ENCODE measurements at places on chromosomes 6 and 20.

DNA sequence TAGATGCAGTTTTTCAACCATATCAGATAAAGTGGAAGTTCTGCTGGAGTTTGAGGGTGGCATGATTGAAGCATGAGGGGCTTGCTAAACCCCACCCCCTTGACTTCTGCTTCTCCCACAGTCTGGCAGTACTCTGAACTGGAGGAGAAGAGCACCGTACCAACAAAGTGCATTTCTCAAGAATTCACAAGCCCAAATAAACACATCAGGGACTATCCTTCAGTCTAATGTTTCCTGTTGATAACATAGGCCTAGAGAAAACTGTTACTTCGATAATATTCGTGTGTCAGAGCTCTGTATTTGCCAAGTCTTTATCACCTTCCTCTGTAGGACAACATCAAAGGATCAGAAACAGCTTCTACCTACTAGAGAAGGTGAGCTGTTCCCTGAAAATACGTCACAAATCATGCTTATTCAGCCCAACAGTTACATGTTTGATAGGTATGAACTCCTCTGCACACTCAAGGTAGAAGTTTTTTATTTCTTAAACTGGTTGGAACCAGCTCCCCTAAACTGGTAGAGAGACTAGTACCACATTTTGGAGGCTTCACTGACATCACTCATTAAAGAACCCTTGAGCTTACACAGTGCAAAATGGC is 153.2 kb upstream of the PRND start:
- H3K36me3 ChIP-seq: no peaks in the 10 kb centered on the region
- H3K4me3 ChIP-seq: no peak overlapping the region
- no peak overlapping the region for H3K27ac ChIP-seq

DNA sequence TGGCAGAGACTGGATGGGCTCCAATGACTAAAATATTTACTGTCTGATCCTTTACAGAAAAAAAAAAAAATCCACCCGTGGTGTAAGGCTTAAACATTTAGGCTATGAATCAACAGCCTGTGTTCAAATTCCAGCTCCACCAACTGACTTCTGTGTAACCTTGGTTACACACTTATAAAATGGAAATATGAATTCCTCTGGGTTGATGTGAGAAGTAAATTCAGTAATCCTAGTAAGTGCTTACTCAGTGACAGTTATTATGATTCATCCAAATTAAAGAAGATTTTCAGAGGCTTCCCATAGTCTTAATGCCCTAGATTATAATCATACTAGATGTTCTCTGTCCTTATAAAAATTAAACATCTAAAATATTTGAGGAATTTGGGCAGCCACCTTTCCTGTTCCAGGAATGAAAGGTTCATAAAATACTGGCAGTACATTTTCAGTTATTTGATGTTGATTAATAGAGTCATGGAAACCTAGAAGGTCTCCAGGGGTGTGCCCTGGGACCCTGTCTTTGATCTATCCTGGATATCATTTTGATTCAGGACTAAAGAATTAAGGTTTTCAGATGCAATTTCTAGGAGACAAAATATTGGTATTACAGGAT is 180.3 kb upstream of the ZNF217 start:
- H3K4me1 ChIP-seq: no peaks in the 10 kb centered on the region
- H3K27ac ChIP-seq: peak overlapping the region; percentile 41
- no peaks in the 10 kb centered on the region for H3K36me3 ChIP-seq

DNA sequence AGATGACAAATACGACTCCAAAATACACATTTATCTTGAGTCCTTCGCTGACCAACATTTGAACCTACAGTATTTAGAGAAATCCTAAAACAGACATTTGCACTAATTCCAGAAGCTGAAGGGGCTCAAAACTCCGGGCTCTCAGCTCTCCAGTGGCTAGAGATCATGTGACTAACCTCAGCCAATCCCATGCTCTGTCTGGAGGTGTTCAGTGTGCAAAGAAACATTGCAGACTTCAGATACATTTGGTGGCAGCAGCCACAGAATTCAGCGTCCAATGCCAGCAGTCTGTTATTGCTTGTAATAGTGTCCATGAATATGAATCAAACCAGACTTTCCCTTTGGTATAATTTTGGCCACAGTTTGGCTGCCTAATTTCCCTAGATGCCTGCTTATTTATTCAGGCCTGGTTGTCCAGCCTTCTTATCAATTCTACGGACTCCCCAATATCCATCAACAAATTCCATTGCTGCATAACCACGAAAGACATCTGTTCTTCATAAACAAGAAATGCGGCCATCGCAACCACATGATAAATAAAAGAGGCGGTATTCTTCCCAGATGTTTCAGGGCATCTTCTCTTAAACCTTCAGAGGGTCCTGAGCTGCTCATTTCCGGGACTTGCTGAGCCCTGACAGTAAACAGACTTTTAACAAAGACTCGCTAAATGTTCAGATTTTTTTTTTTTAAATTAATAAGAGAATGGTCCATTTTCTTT is 14.5 kb upstream of the CYP24A1 start:
- no peaks in the 10 kb centered on the region for H3K4me1 ChIP-seq
- no peak for DNase-seq
- H3K27ac ChIP-seq: no peak overlapping the region
- no peaks in the 10 kb centered on the region for H3K36me3 ChIP-seq

- no peaks in the 10 kb centered on the region for H3K27me3 ChIP-seq
- H3K36me3 ChIP-seq: no peaks in the 10 kb centered on the region
- no peak overlapping the region for H3K27ac ChIP-seq
- H3K4me3 ChIP-seq: no peak overlapping the region
- DNase-seq: peak; percentile 8
Measured at GRCh38 chr20:58590679-58591473, 60.2 kb upstream of the STX16 start.

- no peak for DNase-seq
- peaks cover 6% of the 10 kb centered on the region for H3K4me1 ChIP-seq
- H3K36me3 ChIP-seq: no peaks in the 10 kb centered on the region
- H3K27ac ChIP-seq: no peak overlapping the region
Measured at GRCh38 chr20:37901240-37901639, 1.7 kb upstream of the VSTM2L start.

GRCh38 chr6:35147486-35147885 is 6.3 kb upstream of the TCP11 start:
- no peak overlapping the region for H3K27ac ChIP-seq
- H3K4me3 ChIP-seq: no peak overlapping the region
- no peak for DNase-seq
- no peaks in the 10 kb centered on the region for H3K4me1 ChIP-seq
- H3K27me3 ChIP-seq: no peaks in the 10 kb centered on the region
- no peaks in the 10 kb centered on the region for H3K36me3 ChIP-seq

DNA sequence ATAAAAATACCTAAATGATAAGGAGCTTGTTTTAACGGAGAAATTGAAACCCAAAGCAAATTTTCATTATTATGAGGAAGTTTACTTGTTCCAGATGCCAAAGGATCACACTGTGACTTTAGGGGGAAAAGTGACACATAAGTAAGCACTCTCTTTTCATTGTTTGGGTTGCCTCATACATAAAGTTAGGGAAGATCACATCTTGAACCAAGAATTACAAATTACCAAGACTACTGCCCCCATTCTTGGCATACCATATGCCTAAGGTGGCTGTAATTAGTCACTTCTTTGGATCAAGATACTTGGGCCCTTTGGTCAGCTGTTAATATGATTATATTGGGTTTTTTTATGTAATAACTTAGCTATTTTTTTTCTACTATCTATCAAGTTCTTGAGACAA is 269.0 kb downstream of the COL12A1 start:
- H3K27me3 ChIP-seq: peaks cover 4% of the 10 kb centered on the region
- no peak overlapping the region for H3K4me3 ChIP-seq
- no peaks in the 10 kb centered on the region for H3K36me3 ChIP-seq
- no peak overlapping the region for H3K27ac ChIP-seq
- H3K4me1 ChIP-seq: no peaks in the 10 kb centered on the region

DNA sequence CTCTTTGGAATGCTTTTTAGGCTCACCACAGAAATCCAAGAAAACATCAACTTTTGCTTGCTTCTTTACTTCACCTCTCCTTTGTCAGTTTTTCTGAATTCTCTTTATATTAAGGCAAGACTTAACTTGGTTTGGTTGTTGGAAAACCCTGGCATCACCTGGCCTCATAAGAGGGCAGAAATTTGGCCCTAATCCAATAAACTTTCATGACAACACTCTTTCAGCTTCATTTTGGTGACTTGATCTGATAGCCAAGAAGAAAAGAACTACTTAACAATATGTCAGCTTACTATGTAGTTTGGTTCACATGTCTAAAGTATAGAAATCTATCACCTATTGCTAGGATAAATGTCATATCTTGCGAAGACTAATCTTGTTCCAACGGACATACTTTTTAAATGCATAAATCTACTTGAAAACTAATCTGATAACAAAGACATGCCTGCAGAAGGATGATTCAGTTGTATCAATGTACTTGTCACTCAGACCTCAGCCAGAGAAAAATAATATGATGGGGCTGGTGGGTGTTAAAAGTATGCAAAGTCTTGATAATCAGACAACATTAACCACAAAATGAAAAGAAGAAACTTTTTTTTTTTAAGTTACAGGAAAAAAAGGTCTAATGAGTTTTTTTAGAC is 19.3 kb upstream of the HBS1L start:
- H3K27ac ChIP-seq: no peak overlapping the region
- no peaks in the 10 kb centered on the region for H3K4me1 ChIP-seq
- H3K4me3 ChIP-seq: no peak overlapping the region
- no peaks in the 10 kb centered on the region for H3K27me3 ChIP-seq

DNA sequence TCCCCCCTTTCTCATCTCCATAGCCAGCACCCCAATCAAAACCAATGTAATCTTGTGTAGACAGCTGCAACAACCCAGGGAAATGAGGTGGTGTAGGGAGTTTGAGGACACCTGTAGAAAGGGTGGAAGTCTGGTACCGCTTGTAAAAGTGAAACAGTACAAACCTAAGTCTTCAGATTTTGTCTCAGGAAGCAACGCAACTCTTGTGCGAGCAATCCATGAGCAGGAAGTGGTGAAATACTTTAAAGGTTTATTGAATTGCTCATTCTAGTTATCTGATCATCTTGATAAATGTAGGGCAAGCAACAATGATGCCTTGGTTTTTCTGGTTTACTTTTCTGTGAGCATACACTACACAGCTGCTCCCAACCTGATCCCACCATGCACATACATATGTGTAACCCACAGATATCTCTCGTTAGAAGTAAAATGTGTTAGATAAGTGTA is 71.1 kb upstream of the THEMIS start:
- H3K36me3 ChIP-seq: peaks cover 56% of the 10 kb centered on the region
- no peak overlapping the region for H3K4me3 ChIP-seq
- no peak overlapping the region for H3K27ac ChIP-seq
- no peaks in the 10 kb centered on the region for H3K27me3 ChIP-seq
- DNase-seq: no peak

- DNase-seq: no peak
- peak overlapping the region; percentile 27 for H3K27ac ChIP-seq
- peaks cover 39% of the 10 kb centered on the region for H3K4me1 ChIP-seq
- no peaks in the 10 kb centered on the region for H3K36me3 ChIP-seq
Measured at GRCh38 chr6:72931325-72931887, 293.9 kb downstream of the KHDC1L start.

GRCh38 chr20:22698259-22698842 is 114.0 kb upstream of the FOXA2 start:
- H3K27me3 ChIP-seq: no peaks in the 10 kb centered on the region
- H3K27ac ChIP-seq: no peak overlapping the region
- H3K4me1 ChIP-seq: peaks cover 14% of the 10 kb centered on the region
- no peaks in the 10 kb centered on the region for H3K36me3 ChIP-seq
- DNase-seq: no peak
- H3K4me3 ChIP-seq: no peak overlapping the region

- no peak overlapping the region for H3K4me3 ChIP-seq
- DNase-seq: no peak
- no peaks in the 10 kb centered on the region for H3K36me3 ChIP-seq
Measured at GRCh38 chr6:64084185-64084663, 448.6 kb downstream of the PHF3 start.

DNA sequence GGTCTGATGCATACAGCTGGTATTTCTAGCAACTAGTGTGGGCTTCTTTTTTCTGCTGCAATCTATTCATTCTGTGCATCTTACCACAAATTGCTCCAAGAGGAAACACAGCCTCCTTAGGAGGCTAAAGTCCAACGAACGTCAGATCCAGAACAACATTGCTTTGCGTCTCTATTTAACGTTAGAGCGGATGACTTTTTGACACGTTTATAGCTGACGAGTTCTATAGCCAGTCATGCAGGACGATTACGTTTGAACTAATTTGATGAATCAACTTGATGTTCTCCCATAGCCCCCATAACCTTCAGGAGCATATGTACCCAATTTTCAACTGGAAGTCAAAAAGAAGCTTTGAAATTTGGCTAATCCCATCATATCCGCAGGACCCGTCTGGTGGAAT is 59.9 kb downstream of the TSHZ2 start:
- no peaks in the 10 kb centered on the region for H3K4me1 ChIP-seq
- H3K4me3 ChIP-seq: no peak overlapping the region
- no peak overlapping the region for H3K27ac ChIP-seq
- no peaks in the 10 kb centered on the region for H3K27me3 ChIP-seq

DNA sequence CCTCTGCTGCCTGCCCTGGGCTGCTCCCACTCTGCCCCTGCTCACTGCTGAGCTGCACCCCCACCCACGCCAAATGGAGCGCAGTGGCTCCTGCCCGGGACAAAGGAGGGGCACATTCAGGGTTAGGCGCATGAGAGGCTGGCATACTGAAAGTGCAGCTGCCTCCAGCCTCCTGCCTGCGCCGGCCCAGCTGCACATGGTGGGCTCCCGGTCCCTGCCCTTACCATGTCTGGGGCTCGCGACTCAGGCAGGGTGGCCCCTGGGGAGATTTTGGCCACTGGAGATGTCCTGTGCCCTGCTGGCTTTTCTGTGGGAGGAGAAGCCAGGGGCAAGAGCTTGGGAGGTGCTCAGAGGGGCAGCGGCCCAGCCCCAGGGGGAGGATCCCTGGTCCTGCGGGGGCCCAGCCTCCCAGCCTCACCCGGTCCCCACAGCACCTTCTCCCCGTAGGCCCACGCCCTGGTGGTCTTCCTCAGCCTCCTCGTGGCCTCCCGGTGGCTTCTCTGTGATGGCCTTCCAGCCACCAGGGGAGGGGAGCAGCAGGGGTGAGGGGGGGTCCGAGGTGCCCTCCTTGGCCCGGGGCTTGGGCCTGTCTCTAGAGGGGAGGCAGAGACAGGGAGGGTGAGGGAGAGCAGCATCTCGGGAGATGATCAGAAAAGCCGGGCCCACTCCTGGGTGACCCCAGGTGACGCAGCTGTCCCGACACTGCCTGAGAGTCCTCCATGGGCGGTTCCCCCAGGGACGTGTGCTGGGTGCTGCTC is 8.4 kb upstream of the CABLES2 start:
- no peak for DNase-seq
- no peaks in the 10 kb centered on the region for H3K36me3 ChIP-seq
- no peak overlapping the region for H3K27ac ChIP-seq
- H3K4me3 ChIP-seq: no peak overlapping the region
- H3K4me1 ChIP-seq: no peaks in the 10 kb centered on the region

DNA sequence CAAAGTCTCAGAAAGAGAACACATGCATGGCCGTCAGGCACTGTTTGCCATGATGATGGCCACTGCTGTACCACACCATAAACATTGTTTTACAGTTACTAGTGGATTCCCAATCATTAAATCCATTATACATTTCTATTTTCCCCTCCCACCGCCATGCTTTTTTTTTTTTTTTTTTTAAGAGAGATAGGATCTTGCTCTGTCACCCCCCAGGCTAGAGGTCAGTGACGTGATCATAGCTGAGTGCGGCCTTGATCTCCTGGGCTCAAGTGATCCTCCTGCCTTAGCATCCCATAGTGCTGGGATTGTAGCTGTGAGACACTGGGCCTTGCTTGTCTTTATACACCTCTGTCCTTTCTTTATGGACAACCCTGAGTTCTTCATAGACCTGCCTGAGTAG is 4.3 kb upstream of the BTN3A3 start:
- peaks cover 6% of the 10 kb centered on the region for H3K4me1 ChIP-seq
- H3K27me3 ChIP-seq: no peaks in the 10 kb centered on the region
- no peaks in the 10 kb centered on the region for H3K36me3 ChIP-seq
- no peak overlapping the region for H3K4me3 ChIP-seq

- DNase-seq: no peak
- H3K36me3 ChIP-seq: no peaks in the 10 kb centered on the region
- H3K4me1 ChIP-seq: no peaks in the 10 kb centered on the region
- H3K4me3 ChIP-seq: no peak overlapping the region
- no peaks in the 10 kb centered on the region for H3K27me3 ChIP-seq
Measured at GRCh38 chr6:25405442-25405841, 126.3 kb downstream of the CARMIL1 start.
